NCI-H1930 (cell line): ENCODE measurements at places on chromosomes 6 and 20.

DNA sequence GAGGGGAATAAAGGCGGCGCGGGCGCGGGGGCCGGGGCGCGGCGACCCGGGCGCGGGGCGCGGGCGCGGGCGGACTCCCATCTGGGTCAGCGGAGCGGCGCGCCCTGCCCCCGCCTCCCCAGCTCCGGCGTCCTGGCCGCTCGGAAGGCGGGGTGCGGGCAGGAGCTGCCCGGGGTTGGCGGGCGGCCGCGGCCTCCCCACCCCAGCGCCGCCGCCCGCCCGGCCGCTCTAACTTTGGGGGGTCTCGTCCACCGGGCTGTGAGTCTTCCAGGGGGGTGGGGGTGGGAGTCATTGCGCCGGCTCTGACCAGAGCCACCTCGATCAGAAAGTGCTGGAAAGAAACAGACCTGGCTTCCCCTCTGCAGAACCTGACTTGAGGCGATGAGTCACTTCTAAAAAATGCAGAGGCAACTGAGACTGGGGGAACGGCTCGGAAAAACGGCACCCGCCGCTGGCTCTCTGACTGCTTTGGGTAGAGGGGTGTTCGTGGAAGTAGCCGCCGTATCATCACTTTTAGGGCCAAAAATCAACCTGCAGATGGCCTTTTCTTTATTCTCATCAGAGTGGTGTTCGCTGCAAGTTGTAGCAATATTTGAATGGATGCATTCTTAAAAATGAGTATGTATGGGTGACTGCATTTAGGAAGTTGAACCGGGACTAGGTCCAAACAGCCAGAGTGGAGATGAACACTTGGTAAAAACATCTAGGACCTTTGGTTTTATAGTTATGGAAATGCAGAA is 667 bp downstream of the CAP2 start:
- DNase-seq: no peak

DNA sequence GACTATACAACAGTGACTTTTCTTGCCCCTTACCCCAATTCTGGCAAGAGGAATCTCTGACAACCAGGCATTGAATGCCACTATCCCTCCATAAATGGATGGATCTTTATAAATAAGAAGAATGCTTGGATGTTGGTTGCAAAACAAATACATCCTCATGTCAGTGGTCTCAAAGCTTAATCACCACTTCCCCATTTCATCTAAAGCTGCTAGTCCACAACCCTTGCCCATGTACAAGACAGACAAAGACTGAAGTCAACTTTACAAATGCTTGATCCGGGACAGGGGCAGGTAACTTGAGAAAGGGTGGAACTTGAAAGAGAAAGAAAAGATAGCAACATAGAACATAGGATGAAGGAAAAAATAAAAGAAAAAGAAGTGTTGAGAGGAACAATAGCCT is 540.5 kb upstream of the NOX3 start:
- DNase-seq: no peak

DNA sequence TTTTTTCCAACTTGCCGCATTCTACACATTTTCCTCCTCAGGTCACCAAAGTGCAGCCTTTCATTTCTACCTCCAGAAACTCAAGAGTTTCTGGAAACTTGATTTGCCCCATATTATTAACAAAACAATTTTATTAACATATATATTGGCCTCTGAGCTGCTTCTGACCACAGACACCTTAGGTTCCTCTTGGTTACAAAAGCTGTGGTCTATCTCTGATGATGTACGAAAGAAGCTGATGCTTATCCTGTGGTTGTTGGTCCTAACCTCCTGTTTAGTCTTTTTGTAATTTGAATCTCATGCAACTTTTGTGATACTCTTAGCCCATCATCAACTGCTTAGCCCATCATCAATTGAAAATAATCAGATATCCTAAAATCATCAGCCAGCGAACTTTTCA is 735.7 kb downstream of the KIF16B start:
- no peak for DNase-seq

- DNase-seq: no peak
These were observed 458.7 kb downstream of the RNF144B start for GRCh38 chr6:18845896-18846295.

DNA sequence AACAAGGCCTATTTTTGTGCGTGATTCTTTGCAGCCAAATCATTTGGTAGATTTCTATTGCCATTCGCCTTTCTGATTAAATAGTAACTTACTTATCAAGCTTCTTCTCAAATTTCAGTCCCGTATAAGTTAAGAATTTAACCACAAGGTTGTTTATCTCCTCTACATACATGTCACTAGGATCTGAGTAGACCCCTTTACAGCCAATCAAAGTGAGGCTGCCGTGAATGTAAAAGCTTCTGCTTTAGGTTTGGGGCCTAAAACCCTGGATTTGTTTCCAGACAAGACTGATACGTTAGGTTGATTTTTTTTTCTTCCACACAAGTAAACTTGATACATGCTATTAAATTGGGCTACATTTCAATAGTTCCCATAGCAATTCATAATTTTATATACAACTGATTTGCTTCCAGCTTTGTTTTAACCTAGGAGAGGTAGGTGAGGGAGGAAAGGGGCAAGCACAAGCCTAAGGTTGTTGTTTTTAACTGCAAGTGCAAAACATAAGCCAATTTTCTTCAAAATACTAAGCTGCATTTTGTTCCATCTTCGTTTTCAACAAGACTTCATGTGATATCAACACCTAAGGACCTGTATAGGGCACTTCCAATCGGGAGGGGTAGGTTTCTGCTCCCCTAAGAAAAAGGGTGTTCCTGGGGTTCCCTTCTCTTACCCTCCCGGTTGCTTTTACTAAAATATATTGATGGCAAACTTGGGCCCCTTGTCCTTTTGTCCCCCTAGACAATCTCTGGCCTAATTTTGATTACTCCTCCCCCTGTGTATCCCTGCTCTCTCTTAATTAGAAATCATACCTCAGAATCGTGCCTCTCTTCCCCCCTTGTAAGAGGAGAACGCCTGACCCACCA is 1.7 kb downstream of the RANBP9 start:
- no peak for DNase-seq

DNA sequence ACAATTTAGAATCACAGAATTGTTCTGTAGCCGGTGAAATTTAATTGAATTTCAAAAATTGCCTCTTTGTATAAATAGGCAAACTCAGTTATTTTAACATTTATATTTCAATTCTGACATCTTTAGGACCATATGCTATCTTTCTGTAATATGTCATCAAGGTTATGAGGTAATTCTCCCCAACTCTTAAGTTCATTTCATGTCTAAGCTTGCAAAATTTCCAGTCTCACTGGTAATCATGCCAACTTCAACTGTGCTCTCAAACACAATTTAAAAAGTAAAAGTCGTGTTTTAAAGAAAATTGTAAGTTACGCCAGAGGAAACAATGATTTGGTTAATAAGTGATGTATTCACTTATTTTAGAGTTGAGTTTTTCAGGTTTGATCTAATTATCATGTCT is 1.4 kb downstream of the NCOA7 start:
- DNase-seq: no peak
